ENCODE measurements at places on chromosomes 12 and 14.

GRCh38 chr12:127680516-127680915, 586.5 kb upstream of the TMEM132C start:
- DNase-seq = no peak

DNA sequence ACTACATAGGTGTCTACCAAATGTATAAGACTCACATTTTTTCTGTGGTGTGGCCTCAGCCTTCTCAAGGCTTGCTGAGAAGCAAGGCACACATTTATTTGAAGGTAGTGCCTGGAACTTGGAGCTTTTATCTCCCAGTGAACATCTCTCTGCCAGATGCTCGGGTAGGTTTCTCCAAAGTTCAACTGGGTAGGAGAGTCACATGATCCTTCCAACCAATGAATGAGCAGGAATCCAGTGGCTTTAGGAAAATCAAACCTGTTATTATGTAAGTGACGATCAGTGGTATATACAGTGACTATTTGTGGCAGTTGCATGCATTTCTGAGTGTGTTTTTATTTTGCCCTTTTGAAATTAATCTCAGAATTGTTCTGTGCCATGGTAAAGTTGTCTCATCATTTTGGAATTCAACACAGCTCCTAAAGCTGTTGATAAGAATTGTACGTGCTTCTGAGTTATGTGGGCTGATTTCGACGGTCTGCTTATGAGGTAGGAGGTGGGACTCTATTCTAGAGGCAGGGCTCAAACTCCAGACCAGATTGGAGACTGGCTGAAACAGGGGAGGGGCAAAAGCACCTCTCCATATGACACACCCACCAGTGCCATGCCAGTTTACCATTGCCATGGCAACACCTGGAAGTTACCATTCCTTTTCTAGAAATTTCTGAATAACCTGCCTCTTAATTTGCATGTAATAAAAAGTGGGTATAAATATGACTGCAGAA, 57.6 kb downstream of the EID3 start:
- no peak for DNase-seq

DNA sequence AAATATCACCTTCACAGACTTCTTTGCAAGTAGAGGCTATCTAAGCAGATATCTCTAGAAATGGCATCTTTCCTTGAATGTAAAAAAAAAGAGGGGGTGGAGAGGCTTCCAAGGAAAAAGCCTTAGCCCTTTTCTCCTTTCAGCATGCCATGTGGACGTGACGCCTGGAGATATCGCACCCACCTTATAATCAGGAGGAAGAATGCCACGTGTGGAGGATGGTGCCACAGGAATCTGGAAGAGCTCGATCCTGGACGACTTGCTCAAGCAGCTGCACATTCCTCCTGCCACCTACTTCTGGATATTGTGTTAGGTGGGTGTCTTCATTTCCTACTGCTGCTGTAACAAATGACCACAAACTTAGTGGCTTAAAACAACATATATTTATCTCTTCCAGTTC, 203.6 kb downstream of the NUAK1 start:
- DNase-seq = no peak

GRCh38 chr12:47817272-47818006, 2.3 kb downstream of the HDAC7 start:
- no peak for DNase-seq

DNA sequence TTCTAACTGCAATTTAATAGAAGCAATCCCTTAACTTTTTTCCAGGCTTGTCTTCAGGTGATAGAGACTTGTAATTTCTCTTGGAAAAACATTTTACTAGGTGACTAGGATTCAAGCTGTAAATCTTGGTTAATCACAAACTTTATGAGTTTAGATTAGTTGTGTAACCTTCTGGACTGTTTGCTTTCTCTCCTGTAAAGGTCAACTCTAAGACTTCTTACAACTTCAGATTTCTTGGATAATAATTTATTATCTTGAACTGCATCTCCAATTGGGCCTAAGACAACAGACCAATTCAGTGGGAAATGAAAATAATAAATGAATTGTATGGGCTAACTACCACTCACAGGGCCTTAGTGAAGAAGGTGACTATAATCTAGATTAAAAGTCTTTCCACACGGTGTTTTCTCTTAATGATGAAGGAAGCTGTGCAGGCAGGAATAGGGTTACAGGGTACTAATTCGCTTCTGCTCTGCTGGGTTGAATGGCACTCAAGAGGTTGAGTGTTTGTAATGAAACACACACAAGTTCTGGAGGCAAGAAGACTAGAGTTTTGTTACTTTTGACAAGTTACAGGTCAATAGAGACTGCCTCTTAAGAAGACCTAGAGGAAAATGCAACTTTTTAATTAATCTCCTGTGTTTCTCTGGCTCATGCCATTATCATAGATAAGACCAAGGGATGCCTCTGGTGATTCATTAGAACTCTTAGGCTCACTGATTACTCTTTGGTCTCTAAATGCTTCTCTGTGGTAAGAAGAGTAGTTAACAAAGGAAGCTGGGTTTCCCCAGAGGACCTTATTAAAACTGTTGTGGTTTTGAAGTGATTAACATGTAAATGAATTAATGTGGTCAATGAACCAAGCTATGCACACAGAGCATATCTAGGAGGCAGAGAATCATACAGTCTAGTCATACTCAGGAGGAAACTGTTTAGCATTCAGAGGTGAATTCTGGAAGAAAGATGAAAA, 30.0 kb upstream of the OR4E1 start:
- no peak for DNase-seq

DNA sequence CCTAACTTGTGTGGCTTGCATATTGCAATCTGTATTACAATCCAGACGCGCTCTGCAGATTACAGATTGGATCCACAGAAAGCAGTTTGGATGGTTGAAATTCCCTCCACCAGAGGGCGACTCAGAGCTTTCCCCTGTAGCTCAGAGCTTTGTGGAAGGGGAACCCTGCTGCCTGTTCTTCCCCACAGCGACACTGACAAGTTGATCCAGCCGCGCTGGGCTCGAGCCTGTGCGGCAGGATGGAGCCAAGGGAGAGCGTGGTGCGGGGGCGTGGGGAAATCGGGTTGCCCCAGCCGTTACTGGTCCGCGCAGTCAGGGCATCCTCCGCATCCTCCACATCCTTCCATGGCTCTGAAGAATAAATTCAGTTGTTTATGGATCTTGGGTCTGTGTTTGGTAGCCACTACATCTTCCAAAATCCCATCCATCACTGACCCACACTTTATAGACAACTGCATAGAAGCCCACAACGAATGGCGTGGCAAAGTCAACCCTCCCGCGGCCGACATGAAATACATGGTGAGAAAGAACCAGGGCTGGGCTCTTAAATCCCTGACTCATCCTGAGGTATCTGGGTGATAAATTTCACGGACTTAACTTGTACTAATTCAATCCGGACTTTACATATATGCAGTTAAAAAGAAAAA, at the start of gene GLIPR1L1:
GLIPR1L1 (plus strand) TSS at position 287 of the 647 bp plus-strand sequence; CDS start at position 346, 59 bp downstream.
- DNase-seq = peak; percentile 27

- DNase-seq = no peak
Observed at GRCh38 chr12:110074089-110074488, 25.8 kb upstream of the C12orf76 start.

DNA sequence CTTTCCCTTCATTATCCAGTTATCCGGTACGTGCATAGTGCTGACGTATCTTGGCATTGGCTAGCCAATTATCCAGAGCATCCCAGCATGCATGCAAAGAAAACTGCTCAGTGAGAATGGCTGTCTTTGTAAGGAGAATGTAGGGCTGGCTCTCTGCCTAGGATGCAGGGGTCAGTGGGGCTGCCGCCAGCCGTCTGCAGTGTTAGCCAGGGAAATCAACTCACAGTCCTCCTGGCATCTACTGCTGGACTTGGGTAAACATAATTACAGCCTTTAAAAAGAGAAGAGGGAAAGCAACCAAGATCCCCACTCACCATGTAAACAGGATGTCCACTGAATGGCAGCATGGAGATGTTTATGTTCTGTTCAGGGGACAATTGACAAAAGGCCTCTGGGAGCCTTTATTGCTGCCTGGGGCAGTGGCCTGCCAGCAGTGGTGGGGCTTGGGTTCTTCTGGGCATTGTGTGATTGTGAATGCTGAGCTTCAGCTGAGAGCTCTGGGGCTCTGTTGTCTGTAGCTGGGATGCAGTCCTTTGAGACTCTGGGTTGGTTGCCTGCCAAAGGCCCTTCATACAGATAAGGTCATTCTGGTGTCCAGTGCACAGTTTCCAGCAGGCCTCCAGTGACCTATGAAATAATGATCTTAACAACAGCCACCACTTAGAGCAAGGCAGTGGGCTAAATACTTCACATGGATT, 121.8 kb downstream of the TBC1D30 start:
- DNase-seq = peak; percentile 82

GRCh38 chr12:121560392-121561008, 20.3 kb downstream of the KDM2B start:
- no peak for DNase-seq

GRCh38 chr12:104793285-104793684, 164.8 kb downstream of the SLC41A2 start:
- no peak for DNase-seq

DNA sequence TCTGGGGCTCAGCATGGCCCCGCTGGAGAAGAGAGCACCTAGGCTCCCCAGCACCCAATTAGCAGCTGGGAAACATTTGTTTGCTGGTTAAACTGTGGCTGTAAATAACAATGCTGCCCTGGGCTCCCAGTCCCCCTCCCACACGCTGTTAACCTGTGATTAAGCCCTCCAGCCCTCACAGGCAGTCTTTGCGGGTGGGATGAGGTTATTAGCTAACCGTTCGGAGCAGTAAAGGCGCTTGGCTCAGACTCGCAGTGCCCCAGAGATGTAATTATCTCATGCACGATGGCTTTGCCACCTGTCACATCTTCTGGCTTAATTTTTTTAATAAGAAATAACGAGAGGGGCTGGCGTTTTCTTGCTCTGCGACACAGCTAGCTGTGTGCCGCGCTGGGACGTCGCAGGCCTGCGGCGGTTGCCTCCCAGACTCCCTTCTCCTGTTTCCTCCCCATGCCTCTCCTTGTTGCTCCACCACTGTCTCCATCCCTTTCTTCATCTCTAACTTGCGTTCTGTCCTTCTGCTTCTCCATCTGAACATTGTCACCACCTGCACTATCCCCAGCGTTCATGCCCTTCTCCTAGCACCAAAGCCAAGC, 239.2 kb upstream of the FKBP4 start:
- DNase-seq = peak; percentile 72

DNA sequence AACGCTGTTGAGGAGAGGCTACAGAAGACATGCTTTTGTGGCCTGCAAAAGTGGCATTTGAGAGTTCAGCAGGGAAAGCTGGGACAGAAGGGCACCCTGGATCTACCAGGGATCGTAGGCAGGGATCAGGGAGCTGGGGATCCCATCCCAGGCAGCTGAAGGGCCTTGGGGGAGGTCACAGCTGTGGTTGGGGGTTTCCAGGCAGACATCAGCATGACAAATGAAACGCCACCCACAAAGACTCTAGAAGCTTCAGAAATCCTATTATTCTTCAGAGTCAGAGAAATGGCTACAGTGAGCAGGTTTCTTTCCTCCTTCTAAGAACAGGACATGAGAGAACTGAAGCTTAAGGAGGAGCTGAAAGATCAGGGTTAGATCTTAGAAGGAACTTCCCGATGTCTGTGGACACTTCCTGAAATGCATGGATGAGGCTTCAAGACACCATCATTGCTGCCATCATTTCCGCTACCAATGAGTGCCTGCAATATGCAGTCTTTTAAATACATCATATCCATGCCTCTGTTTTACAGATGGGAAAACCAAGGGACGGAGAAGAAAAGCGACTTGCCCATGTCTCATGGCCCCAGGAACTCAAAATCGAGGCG, 104.3 kb downstream of the RBM19 start:
- no peak for DNase-seq

DNA sequence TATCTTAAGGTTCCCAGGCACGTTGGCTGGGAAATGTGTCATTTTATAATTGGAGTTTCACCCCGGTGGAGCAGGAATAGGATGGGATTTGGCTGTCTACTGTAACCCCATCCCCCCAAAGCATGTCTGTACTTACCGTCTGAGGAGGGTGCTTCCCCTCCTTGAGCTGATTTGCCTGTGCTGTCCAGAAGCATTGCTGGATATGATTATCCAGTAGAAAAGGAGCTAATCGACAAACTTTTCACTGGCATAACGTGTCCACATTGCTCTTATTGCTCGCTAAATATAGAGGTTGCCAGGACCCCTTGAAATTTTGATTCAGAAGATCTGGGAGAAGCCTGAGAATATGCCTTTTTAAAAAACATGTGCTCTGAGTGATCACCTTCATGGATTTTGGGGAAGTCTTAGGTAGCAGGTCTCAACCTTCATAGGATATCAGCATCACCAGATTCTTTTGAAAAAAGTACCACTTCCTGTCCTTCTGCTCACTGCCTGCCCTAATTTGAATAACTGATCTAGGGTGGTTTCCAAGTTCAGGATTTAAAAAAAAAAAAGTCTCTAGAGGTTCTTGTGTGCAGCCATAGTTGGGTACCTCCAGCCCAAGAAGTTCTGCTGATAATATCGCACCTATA, 80.4 kb upstream of the KCNA1 start:
- no peak for DNase-seq

DNA sequence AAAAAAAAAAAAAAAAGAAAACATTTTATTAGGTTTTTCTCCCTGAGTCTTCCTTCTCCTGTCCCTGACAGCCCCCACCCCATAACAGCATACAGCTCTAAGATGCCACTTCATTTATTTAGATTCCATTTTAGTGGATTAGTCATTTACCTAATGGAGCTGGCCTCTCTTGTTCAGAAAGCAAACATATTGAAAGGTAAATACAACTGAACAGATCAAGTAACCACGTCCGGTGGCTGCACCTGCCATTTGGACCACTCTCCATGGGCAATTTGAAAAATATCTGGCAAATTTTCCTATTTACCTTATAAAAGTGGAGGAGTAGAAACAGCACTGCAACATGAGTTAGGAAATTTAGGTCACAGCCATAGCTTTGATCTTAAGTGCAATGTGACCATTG, 254.6 kb downstream of the C12orf42 start:
- peak; percentile 90 for DNase-seq

DNA sequence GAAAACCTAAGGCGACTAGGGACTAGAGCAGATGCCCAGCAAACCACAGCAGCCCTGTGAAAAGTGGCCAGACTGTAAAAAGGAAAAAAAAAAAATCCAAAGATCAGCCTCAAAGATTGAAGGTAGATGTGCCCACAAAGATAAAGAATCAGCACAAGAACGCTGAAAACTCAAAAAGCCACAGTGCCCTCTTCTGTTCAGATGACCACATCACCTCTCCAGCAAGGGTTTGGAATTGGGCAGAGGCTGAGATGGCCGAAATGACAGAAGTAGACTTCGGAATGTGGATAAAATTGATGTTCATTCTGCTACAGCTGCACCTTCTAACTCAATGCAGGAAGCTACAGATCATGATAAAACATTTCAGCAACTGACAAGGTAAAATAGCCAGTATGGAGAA, 154.4 kb downstream of the GPHN start:
- no peak for DNase-seq

GRCh38 chr14:63616015-63616414, 25.7 kb downstream of the WDR89 start:
- DNase-seq = no peak

GRCh38 chr14:90421001-90421631, 24.3 kb downstream of the CALM1 start:
- DNase-seq = no peak
